Stimulated activated CD4-positive, alpha-beta T cell treated with anti-CD3 and anti-CD28 coated beads, Interleukin-15, amount 100 ng/mL, for 1 hour (primary cell): ENCODE measurements at places on chromosomes 3 and 15.

DNA sequence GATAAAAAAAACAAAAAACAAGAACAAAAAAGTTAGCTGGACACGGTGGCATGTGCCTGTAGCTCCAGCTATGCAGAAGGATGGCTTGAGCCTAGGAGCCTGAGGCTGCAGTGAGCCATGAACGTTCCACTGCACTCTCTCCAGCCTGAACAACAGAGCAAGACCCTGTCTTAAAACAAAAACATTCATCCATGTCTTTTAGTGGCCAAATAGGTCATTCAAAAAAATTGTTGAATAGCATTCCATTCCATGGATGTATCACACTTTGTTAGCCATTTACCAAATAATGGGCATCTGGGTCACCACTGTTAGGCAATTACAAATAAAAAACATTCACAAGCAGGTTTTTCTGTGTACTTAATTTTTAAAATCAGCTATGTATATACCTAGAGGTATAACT, 139.7 kb downstream of the STAG1 start:
- DNase-seq: no peak

GRCh38 chr15:63363292-63363691, 18.4 kb downstream of the CA12 start:
- no peak for DNase-seq

- DNase-seq: no peak
These were observed 54.5 kb upstream of the LRIG1 start for GRCh38 chr3:66555214-66555844.

- DNase-seq: no peak
These were observed 1.9 kb downstream of the RUBCN start for GRCh38 chr3:197734667-197735318.

DNA sequence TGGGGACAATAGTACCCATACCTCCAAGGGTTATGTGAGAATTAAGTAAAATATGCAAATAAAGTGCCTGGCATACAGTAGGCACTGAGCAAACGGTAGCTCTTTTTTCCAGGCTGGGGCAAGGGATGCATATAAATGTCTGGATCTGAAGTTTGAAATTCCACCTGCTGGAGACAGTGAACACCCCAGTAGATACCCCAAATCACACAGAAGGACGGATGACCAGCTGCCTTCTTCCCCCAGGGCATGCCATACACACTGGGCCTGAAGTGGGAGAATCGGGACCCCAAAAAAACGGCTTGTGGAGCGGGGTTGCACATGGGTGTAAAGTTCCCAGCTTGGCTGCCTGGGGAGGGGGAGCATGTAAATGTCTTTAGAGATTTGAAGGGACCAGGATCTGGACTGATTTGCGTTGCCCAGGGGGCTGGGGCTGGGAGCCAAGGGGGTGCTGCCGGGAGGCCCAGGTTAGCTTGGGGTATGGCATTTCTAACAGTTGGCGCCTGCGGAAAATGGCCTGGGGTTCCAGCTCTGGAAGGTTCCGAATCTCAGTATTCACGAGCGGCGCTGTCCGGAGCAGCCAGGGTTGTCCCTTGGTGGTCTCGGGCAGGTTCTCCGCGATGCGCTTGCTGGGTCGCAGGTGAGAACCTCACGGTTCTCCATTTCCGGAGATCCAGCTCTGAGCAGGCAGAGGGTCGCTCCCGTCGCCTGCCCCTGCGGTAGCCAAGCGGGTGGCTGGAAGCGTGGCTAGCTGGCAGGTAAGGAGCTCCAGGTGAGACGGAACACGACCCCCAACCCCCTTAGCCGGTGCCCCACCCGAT, 42.6 kb upstream of the POLG start:
- no peak for DNase-seq

DNA sequence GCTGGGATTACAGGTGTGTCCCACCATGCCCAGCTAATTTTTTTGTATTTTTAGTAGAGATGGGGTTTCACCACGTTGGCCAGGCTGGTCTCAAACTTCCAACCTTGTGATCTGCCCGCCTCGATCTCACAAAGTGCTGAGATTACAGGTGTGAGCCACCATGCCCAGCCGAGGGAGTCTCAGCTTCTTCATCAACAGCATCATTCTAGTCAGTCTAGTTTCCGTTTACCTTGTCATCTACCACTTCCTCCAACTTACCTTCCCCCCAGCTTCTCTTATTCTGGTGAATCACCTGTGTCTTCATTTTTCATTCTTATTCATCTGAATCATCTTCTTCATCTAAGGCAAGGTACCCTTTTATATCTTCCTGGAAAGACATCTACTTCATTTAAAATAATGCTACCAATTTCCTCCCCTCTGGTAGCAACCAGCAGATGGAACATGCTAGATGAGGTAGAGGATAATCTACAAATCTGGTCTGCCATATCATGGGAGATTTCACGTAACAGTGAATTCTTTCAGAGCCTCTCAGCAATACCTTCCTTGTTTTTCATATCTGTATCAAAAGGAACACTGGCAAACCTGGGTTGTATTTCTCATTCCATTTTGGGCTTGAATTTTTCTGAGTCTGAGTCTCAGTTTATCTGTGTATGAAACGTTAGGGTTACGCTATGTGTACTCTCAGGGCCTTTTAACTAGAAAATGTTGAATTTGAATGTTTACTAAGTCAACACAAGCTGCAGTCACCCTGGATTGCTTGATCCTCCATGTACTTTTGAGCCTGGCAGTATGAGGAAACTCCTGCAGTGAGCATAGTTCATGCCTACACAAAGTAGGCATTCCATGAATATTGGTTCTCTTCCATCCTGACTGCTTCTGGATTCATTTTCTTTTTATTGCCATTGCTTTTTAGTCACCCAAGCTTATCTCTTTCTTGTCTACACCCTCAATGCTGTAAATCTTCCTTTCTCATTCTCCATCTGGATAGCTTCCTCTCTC, 16.8 kb downstream of the LPP start:
- DNase-seq: no peak

DNA sequence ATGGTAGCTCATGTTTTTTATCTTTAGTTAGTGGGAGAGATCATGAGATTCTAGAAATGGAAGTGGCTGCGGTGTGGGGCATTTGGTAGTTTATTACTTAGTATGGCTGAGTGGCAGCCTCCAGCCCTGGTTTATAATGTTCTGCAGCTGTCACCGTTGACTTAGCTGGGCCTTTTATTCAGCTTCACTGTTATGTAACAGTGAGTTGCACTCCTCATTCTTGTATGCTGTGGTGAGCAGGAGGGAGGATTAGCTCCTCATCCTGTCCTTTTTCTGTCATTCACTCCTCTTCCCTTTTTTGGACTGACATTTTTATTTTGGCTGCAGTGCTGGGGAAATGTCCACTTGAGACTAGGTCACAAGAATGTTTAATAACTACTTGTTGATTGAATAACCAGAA, 29.5 kb downstream of the RAD54L2 start:
- DNase-seq: no peak

DNA sequence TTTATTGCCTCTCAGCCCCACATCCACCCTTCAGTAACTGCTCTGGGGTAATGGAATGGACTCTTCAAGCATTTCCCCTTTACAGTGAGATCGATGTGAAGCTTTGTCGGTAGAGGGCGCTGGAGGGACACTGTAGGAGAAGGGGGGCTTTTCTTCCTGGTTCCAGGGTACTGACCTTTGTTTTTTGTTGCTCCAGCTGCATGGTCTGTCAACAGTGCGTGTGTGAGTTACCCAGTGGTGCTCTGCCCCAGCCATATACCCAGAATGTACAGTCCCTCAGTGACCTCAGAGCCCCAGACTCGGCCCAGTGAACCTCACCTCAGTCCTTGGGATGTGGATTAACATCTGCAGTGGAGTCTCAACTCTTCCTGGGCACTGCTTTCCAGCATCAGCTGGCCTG, 180.3 kb upstream of the TSC22D2 start:
- DNase-seq: no peak

GRCh38 chr15:73329501-73330200, 39.1 kb downstream of the HCN4 start:
- no peak for DNase-seq
